ENCODE measurements at places on chromosomes 4 and X. TPM values are rescaled to one million over a fixed set of nuclear protein-coding genes. Genes with fewer than 3 reads are reported as not detected.

DNA sequence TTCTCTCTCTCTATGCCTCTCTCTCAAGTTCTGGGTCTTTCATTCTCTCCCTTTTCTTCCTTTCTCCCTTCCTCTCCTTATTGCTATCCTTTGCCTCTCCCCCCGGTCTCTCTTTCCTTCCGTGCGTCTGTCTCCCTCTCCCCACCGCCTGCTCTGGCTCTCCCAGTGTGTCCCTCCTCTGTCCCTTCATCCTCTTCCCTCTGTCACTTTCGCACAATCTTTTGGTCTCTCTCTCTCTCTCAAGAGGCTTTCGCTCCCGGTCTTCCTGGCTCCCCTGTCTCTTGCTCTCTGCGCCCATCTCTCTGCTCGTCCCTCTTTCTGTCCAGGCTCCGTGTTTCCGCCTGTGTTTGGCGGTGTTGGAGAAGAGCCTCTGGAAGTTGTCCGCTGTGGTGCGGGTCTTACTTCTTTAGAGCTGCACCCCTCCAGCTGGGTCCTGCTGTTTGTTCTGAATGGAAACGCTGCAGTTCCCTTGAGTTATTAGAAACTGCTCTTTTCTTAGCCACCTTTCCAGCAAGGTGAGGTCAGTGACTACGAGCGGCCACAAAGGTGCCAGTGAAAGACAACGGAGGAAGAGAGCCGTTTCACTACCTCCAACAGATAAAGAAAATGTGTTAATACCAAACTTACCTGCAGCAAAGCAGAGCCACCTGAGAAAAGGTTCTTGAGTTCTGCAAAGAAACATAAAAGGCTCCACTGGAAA lies 1.1 kb downstream of the BMPR1B start:
- DNase-seq, result no peak
- H3K27me3 ChIP-seq, result peaks cover 58% of the 10 kb centered on the region
- H3K27ac ChIP-seq, result no peak overlapping the region
- H3K36me3 ChIP-seq, result no peaks in the 10 kb centered on the region

DNA sequence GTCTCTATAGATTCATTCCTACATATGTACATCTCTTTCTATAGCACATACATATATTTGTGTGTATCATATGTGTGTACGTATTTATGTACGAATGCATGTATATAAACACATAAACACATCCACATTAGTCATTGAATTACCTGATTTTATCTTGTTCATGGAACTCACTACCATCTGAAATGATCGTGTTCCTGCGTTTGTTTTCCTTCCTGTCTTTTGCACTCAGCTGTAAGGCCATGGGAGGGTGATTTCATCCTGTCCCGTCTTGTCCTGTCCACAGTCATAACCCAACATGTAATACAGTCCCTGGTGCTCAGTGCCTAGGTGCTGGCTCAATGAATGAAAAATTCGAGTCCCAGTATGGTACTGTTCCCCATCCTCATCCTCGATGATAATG lies 191.8 kb upstream of the PSAPL1 start:
- peaks cover 5% of the 10 kb centered on the region for H3K27me3 ChIP-seq
- H3K36me3 ChIP-seq, result no peaks in the 10 kb centered on the region
- H3K4me3 ChIP-seq, result no peak overlapping the region
- DNase-seq, result no peak
- no peaks in the 10 kb centered on the region for H3K4me1 ChIP-seq
- H3K27ac ChIP-seq, result no peak overlapping the region

DNA sequence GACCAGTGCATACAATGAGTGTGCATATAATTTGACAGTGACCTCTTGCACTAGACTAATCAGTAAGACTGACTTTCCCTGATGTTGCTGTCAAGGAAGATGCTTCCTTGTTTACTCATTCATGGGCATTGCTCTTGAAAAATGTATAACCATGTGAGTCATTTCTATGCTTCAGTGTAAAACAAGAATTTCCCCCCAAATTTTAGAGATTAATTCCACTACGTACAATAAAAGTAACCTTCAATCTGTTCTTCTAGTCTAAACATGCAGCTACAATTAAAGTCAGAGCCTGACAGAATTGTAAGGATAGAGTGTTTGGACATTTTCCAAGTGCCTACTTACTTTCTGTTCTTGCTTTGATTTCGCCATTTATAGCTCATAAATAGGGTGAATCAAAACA lies 935.7 kb downstream of the RAPGEF2 start:
- H3K27ac ChIP-seq, result no peak overlapping the region
- no peaks in the 10 kb centered on the region for H3K27me3 ChIP-seq
- no peak overlapping the region for H3K4me3 ChIP-seq
- H3K36me3 ChIP-seq, result no peaks in the 10 kb centered on the region
- H3K4me1 ChIP-seq, result no peaks in the 10 kb centered on the region

DNA sequence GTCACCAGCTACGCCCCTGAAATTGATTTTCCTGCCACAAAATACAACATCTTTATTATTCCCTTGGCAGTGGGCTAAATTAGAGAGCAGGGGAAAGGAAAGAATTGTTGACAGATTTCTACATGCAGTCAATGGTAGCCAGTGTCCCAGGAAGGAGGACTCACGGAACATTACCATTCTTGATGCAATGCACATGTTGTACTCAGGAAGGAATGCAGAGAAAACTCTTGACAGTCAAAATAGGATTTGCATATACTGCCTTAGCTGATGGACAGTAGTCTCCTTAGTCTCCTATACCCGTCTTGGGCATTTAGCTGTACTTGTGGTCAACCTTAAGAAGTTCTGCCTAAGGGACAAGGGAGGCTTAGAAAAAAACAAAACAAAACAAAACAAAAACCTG lies 158.0 kb upstream of the GYPA start:
- no peak overlapping the region for H3K4me3 ChIP-seq
- no peak overlapping the region for H3K27ac ChIP-seq
- no peaks in the 10 kb centered on the region for H3K27me3 ChIP-seq

DNA sequence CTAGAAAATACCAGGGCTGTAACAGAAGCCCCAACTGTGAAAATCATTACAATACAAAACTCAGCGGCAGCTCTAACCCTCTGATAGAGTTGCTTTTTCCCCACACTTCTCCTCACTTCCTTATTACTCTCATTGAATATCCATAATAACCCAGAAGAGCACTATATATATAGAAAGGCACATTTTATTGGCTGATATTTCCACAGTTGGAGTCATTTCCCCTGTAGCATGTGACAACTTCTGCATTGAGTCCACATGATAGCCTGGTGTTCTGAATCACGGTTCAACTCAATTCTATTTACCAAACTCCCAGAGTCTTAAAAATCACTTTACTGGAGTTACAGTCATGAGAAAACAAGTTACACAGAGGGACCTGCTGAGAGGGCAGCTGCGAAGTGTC lies 46.6 kb upstream of the NWD2 start:
- no peaks in the 10 kb centered on the region for H3K36me3 ChIP-seq
- DNase-seq, result no peak
- H3K27me3 ChIP-seq, result no peaks in the 10 kb centered on the region
- no peak overlapping the region for H3K4me3 ChIP-seq
- H3K27ac ChIP-seq, result no peak overlapping the region

- H3K36me3 ChIP-seq, result no peaks in the 10 kb centered on the region
- H3K4me1 ChIP-seq, result no peaks in the 10 kb centered on the region
- DNase-seq, result no peak
- no peaks in the 10 kb centered on the region for H3K27me3 ChIP-seq
- H3K4me3 ChIP-seq, result no peak overlapping the region
Observed at GRCh38 chr4:90544532-90545045, 417.4 kb downstream of the CCSER1 start.

DNA sequence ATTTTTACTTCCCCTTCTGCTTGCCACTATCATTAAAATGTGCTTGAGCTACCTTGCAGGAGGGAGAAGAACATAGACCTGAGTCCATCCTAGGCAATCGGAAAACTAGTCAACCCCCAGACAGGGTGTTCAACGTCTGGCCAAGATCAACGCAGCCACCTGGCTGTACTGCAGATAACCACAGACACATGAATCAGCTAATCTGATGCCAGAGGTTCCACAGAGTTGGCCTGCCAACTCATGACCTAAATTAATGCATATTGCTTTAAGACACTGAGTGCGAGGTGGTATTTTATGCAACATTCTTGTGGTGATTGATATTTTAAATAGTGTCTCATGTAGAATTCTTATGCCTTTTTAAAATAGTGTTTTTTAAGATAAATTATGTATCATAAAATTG lies 1283.8 kb upstream of the PABPC4L start:
- H3K4me3 ChIP-seq, result no peak overlapping the region
- no peak for DNase-seq
- H3K36me3 ChIP-seq, result no peaks in the 10 kb centered on the region
- no peaks in the 10 kb centered on the region for H3K27me3 ChIP-seq

DNA sequence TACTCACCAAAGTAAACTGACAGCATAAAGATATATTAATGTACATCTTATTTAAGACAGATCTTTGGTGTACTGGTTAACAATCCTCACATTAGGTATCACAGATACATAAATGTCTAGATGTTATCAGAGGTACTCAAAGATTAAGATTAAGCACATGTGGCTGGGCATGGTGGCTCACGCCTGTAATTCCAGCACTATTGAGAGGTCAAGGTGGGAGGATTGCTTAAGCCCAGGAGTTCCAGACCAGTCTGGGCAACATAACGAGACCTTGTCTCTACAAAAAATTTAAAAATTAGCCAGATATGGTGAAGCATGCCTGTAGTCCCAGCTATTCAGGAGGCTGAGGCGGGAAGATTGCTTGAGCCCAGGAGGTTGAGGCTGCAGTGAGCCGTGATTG lies 145.7 kb upstream of the SH3RF1 start:
- H3K4me3 ChIP-seq, result no peak overlapping the region
- H3K27me3 ChIP-seq, result no peaks in the 10 kb centered on the region
- peaks cover 26% of the 10 kb centered on the region for H3K4me1 ChIP-seq

GRCh38 chr4:142550965-142551364 lies 295.1 kb downstream of the INPP4B start:
- H3K4me3 ChIP-seq, result no peak overlapping the region
- DNase-seq, result no peak
- no peaks in the 10 kb centered on the region for H3K36me3 ChIP-seq

DNA sequence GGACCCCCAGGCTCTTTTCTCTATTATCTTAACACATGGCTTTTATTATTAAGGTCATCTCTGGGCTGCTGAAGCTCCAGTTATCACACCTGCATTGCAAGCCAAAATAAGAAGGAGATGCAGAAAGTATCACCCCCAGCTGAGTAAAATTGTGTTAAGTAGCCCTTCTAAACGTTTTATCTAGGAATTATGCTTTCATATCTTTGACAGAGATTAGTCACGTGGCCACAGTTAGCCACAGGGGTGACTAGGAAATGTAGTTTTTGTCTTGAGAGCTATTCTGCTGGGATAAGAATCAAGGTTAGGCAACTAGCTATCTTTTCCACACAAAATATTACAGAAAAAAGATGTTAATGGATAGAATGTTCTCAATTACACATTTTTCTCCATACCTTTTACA lies 102.1 kb downstream of the ANXA3 start:
- no peaks in the 10 kb centered on the region for H3K27me3 ChIP-seq
- no peak overlapping the region for H3K27ac ChIP-seq
- H3K4me1 ChIP-seq, result peaks cover 20% of the 10 kb centered on the region

DNA sequence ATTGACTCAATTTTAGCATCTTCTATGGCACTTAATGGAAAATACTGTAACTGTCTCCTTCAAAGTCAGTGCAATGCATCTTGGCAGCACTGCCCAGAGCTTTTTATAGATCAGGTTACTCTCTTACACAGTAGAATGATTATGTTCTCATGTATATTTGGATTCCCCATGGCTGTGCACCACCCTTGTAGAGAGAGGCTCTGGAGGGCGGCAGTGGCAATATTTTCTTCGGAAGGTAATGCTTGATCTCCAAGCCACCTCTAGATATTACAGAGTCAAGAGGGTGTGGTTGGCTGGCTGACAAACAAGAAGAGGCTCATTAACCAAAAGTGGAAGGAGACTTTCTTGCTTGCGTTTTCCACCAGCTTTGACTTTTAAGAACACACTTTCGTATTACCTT lies 72.8 kb upstream of the ARSJ start:
- DNase-seq, result no peak
- no peaks in the 10 kb centered on the region for H3K36me3 ChIP-seq
- no peak overlapping the region for H3K4me3 ChIP-seq
- no peaks in the 10 kb centered on the region for H3K4me1 ChIP-seq
- H3K27ac ChIP-seq, result no peak overlapping the region

- no peaks in the 10 kb centered on the region for H3K36me3 ChIP-seq
- H3K4me1 ChIP-seq, result peaks cover 7% of the 10 kb centered on the region
Observed at GRCh38 chrX:45447331-45447730, 246.7 kb upstream of the DIPK2B start.

DNA sequence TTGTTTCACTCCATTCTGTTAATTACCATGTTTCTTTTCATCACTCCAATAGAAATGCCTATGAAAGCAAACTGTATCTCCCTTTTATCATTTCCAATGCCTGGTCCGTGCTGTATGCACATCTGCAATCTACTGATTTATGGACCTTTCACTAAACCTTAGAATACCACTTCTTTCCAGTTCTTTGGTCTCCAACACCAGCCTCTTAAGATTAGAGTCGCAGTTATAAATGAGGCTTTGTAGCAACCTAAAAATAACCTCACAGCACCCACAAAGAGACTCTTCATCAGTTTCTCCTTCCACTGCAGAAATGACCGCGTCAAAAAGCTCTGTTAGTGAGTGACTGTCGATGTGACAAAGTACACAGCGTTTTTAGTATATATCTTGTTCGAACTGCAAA lies 282.6 kb downstream of the ADGRA3 start:
- no peaks in the 10 kb centered on the region for H3K36me3 ChIP-seq
- no peaks in the 10 kb centered on the region for H3K27me3 ChIP-seq
- H3K4me1 ChIP-seq, result peaks cover 2% of the 10 kb centered on the region
- DNase-seq, result no peak
- H3K4me3 ChIP-seq, result no peak overlapping the region
- H3K27ac ChIP-seq, result no peak overlapping the region

- no peak overlapping the region for H3K4me3 ChIP-seq
- no peak for DNase-seq
- no peaks in the 10 kb centered on the region for H3K4me1 ChIP-seq
- no peak overlapping the region for H3K27ac ChIP-seq
Observed at GRCh38 chr4:73841243-73841925, 4.9 kb downstream of the CXCL6 start.

DNA sequence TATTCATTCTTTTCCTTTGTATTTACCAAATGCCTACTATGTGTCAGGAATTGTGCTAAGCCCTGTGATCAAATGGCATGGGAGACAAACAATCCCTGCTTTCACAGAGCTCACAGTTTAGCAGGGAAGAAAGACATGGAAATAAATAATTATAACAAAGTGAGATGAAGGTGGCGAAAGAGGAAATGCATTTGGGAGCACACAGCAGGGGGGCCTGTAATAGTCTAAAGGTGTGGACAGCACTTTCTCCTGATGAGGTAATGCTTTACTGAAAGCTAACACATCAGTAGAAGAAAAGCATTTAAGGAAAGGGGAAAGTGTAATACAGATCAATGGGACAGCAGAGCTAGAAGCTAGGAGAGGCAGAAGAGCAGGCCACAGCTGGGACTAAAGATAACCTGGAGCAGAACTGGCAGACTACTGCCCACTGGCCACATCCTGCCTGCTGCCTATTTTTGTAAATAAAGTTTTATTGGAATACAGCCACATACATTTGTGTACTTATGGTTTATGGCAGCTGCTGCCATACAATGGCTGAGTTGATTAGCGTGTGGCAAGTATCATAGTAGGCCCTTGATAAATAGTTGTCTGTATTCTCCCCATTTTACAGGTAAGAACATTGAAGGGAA lies 67.1 kb upstream of the TAPT1 start:
- no peaks in the 10 kb centered on the region for H3K36me3 ChIP-seq
- H3K4me3 ChIP-seq, result no peak overlapping the region
- peaks cover 5% of the 10 kb centered on the region for H3K4me1 ChIP-seq
- H3K27ac ChIP-seq, result no peak overlapping the region

Gene CXorf51B
- not detected for total RNA-seq

Gene XAGE1B
- not detected for total RNA-seq

Gene CSAG1
- not detected for total RNA-seq

Gene GATA1
- not detected for total RNA-seq

Gene VSIG4
- total RNA-seq, result not detected

Gene ARMCX2
- 19.4 TPM for total RNA-seq

Gene IRS4
- total RNA-seq, result not detected
